ENCODE measurements at places on chromosomes 13 and 19.

DNA sequence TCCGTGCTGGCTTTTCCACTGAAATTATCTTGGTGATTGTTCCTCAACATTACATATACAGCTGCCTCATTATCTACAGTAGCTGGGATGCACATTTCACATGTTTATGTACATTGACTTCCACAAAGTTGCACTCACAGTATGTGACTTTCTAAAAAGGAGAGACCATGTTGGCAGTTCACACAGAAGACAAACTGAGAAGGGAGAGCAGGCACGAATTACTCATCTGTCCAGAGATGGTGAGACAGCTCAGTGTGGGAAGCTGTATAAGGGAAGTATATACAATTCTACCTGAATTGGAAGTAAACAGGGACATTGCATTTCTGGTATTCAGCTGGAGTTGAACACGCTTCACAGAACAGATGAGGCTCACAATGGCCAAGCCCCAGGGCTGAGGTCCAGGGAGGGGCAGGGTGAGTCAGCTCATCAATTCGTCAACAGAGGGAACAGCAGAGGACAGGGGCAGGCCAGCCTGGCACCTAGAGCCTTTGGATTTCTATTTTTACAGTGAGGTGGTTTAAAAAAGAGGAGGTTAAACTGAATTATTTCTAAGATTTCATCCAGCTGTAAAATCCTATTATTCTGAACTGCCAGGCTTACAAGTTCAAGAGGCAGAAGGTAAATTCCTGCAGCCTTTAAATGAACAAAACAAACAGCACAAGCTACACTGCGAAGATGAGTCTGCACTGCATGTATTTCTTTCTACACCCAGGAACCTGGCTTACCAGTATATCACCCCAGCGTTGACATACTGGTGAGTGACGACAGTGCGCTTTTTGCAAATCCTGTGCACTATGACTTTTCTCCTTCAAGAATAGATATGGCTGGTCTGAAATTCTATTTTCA, 9.8 kb downstream of the PARP4 start:
- DNase-seq, result no peak

GRCh38 chr19:33690378-33691029, 68.8 kb downstream of the CHST8 start:
- peak; percentile 54 for DNase-seq

- DNase-seq, result no peak
Measured at GRCh38 chr13:87981416-87981815, 310.2 kb downstream of the SLITRK5 start.

DNA sequence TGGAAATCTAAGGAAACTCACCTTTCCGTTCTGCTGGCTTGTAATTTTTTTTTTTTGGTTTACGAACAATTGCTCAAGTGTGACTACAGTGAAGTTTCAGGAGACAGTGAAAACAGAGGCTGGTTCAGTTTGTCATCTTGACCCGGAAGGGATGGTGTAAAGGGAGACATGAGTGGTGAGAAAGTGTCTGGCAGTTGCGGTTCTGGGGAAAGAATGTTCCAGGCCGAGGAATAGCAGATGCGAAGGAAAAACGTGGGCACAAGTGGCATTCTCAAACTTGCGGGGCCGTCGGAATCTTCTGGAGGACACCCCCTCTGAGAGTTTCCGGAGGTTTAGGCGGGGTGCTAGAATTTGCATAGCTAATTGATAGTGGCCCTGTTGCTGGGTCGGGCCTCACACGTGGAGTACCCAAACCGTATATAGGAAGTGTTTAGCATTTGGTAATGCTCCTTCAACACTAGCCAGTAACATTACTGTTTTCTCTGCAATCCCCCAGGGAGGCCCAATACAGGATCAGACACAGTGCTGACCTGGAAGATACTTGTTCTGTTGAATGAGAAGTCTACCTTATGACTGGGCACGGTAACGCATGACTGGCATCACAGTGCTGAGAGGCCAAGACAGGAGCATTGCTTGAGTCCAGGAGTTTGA, 2.8 kb upstream of the TNFSF9 start:
- DNase-seq, result no peak

- no peak for DNase-seq
Measured at GRCh38 chr13:41565216-41565615, 107.9 kb downstream of the RGCC start.

- DNase-seq, result no peak
Measured at GRCh38 chr13:43846496-43847158, 32.9 kb downstream of the CCDC122 start.

GRCh38 chr19:58380037-58380661, 681 bp downstream of the ZNF837 start:
- no peak for DNase-seq

GRCh38 chr13:51856027-51856736, 5.6 kb upstream of the CCDC70 start:
- DNase-seq, result no peak

- no peak for DNase-seq
Measured at GRCh38 chr13:43782686-43783085, 4.1 kb downstream of the ENOX1 start.

- DNase-seq, result no peak
Measured at GRCh38 chr13:87003265-87003664, 667.9 kb upstream of the SLITRK5 start.

DNA sequence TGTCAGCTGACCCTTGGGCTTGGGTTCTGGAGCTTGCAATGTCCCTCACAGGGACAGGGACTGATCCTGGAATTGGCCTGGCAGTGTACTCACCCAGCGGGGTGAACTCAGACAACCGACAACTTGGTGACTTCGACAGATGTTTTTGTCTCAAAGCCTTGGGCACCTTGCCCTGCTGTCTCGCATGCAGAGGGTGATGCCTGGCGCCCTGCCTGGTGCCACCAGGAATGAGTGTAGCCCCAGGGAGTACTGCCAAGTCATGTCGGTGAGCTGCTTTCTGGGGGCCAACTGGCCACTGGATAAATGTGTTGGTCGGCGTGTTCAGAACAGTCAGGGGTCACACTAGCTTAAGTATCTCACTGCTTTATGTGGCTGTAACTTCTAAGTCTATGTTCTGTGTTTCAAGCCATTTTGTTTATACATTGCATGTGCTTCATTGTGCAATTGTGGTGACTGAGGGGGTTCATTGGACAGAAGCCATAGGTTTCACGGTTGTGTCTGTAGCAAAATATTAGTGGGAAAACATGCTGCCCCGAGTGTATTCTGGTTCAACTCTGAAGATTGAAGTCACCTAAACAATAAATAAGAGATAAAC, 96.3 kb upstream of the TNFSF11 start:
- no peak for DNase-seq

GRCh38 chr13:97627566-97627965, 193.6 kb downstream of the RAP2A start:
- no peak for DNase-seq

Measured in upper lobe of right lung (tissue), 1 donor.